ENCODE measurements at places on chromosomes 12 and 14.

GRCh38 chr12:97781342-97781741 lies 318.7 kb downstream of the RMST start:
- no peak for DNase-seq

DNA sequence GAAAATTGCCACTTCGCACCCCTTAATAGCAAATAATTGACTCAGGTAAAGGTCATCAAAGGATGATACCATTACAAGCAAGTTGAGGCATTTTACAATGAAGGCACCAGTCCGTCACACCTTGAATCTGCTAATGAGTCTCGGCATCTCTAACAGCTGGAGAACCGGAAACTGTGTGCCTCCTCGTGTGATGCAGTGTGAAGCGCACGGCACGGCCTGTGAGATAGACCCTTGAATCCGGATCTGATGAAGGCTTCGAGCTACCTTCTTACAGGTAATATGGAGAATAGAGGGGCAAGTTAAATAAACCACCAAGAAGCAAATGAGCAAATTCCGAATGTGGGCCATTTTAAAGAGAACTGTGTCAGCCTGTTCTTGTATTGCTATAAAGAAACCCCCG lies 19.8 kb upstream of the TUBA1A start:
- no peak for DNase-seq

DNA sequence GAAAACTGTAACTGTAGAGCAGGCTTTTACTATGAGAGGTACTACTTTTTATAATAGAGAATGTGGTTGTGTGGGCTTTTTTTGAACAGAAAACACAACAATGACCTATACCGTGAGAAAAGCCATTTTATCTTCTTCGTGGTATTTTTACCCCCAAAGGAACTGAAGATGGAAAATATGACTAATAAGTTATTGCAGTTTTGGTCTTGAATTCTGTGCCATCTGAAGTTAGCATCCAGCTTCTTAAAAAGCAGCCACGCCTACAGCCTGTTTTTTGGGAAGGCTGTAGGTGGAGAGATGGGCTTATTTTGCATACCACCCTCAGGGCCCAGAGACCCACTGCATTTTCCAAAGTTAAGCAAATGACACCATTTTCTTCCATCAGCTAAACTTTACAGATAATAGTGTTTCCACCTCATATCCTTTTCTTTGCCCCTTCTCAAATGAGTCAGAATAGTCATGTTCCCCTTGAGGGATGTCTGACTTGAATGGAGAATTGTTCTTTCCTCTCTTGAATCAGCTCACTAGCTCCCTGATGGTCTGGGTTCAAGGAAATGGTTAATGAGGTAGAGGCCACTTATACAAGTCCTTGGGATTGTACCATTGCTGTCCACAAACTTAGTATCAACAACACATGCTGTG lies 53.0 kb downstream of the TBC1D30 start:
- DNase-seq: no peak

GRCh38 chr12:57040211-57040610 lies 9.7 kb downstream of the MYO1A start:
- no peak for DNase-seq

DNA sequence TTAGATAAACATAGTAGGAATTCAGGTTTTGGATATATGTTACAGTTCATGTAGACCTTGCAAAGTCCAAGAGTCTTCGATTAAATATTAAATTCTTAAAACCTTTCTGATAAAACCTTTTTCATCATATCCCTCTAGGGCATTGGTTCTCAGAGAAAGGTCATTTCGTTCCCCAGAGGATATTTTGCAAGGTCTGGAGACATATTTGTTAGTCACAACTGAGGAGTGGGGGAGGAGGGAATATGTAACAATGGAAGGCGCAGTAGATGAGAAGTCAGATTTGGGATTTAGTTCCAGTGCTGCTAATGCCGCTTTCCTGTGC lies 5.3 kb downstream of the TMEM253 start:
- no peak for DNase-seq

DNA sequence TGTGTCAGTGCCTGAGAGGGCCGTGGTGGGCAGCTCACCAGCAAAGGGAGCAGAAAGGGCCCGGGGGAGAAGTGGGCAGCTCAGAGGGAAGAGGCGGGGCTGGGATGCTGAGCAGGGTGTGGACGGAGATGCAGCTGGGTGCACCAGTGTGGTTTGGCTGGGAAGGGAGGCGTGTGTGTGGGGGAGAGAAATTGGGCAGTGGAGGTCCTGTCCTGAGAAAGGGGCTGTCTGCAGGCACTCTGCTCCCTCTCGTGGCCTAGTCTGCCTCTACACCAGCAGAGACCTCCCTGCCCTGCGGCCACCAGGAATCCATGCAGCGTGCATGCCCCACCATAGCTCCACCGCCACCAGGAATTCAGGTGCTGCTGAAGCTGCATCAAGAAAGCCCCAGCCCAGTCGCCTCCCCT lies 6.4 kb downstream of the TMEM121 start:
- DNase-seq: peak; percentile 65

DNA sequence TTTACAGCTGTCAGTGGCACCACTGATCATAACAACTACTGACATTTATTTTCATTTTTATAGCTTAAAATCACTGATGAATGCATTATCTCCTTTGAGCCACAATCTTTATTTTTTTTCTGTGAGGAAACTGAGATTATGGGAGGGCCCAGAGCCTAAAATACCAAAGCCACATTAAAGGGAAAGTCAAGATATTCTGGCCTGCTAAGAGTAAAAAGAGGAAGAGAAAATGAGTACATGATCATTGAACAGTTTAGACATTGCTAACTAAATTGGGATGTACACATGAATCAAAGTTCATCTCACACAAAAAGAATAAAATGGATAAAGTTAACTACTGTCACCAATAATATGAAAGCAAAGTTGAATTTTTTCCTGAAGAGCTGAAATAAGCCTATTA lies 170.5 kb upstream of the GARIN2 start:
- DNase-seq: no peak

DNA sequence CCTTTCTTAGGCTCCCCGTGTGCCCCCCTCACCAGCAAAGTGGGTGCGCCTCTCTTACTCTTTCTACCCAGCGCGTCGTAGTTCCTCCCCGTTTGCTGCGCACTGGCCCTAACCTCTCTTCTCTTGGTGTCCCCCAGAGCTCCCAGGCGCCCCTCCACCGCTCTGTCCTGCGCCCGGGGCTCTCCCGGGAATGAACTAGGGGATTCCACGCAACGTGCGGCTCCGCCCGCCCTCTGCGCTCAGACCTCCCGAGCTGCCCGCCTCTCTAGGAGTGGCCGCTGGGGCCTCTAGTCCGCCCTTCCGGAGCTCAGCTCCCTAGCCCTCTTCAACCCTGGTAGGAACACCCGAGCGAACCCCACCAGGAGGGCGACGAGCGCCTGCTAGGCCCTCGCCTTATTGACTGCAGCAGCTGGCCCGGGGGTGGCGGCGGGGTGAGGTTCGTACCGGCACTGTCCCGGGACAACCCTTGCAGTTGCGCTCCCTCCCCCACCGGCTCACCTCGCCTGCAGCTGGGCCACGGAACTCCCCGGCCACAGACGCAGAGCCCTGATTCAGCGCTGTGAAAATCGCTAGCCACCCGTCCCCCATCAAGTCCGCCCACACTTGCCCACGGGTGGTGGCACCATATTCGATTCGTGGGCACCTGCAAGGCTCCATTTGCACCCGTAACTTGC lies 1.3 kb downstream of the TMEM233 start:
- peak; percentile 33 for DNase-seq

- DNase-seq: no peak
Measured at GRCh38 chr12:42617622-42618021, 28.1 kb upstream of the PRICKLE1 start.

GRCh38 chr12:47636908-47637780 lies 68.7 kb downstream of the RPAP3 start:
- no peak for DNase-seq

- DNase-seq: no peak
Measured at GRCh38 chr12:1322821-1323220, 271.6 kb downstream of the FBXL14 start.

- DNase-seq: no peak
Measured at GRCh38 chr12:108119126-108119973, 9.7 kb upstream of the WSCD2 start.

GRCh38 chr14:46444666-46445065 lies 206.9 kb downstream of the RPL10L start:
- no peak for DNase-seq

- DNase-seq: peak; percentile 20
Measured at GRCh38 chr14:73188501-73188911, 48.8 kb upstream of the PAPLN start.

DNA sequence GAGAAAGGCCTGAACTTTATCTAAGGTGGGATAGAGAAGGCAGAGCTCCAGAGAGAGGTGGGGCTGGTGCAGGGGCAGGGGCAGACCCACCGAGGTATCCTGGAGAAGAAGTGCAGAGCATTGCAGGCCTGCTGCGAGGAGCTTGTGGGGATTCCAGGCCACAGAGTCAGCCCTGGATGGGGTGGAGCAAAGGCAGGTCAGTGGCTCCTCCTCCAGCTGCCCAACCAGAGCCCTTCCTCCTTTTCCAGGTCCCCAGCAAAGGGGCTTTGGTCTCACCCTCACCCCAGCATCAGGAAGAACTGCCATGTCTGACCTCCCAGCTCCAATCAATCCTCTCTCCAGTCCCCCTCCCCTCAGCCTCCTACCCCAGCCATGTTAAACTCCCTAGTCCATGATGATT lies 19.8 kb upstream of the ZNF740 start:
- no peak for DNase-seq

DNA sequence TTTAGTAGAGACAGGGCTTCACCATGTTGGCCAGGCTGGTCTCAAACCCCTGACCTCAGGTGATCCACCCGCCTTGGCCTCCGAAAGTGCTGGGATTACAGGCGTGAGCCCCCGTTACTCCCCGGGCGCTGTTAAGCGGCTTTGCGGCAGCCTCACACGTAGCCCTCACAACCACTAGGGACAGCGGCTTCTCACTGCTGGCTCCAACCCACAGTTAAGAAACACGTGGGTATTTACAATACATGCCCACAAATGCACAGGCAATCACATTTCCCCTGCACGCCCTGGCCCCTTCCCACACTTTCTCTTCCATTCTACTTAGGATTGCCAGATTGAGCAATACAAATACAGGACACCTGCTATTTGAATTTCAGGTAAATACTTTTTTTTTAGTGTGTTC lies 37.0 kb upstream of the EIF5 start:
- DNase-seq: no peak

- DNase-seq: no peak
Measured at GRCh38 chr14:101351769-101352168, 209.5 kb upstream of the DIO3 start.

DNA sequence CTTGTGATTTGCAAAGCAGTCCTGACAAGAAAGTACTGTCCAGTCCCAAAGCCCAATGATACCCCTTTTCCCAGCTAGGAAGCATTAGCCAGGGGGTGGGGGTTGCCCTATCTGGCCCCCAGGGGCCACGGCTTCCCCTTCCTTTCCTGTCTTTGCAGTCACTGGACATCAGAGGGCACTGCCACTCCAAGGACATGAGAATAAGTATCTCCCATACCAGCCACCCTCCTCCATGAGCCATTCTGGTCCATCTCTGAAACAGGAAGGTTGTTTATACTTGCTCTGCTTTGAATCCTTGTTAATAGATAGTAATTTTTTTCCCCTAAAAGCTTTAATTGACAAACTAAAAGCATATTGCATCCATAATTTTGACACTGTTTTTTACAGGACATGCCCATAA lies 29.7 kb downstream of the RBM19 start:
- no peak for DNase-seq

GRCh38 chr14:69066396-69067171 lies 86.3 kb downstream of the DCAF5 start:
- no peak for DNase-seq

- peak; percentile 52 for DNase-seq
Measured at GRCh38 chr12:13211859-13212664, 15.5 kb downstream of the EMP1 start.

DNA sequence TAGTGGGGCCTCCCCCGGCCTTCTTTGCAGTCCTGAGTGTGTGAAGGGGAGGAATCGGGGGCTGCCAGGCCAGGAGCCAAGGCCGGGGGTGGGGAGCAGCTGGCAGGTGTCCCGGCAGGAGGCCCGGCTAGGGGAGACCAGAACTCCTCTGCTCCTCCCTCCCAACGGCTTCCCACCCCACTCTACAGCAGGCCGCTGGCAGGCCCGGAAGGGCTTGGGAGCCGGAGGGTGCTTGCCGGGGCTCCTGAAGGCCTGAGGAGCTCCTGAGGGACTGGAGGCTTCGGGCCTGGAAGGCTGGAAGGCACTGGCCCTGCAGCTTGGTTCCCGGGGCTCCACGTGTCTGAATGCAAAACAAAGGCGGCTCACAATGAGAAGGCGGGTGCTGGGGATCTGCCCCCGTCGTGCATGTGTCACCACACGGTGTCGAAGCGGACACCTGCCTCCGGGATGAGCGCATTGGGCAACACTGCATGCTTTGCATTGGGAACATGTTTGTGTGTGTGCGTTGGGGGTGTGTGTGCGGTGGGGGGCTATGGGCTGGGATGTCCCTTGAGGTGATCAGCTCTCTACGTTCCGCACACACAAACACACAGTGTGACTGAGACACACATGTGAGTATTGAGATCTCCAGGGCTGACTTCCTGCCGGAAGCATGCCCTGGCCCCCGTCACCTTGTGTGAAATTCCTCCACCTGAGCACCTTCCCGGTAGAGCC lies 30.9 kb upstream of the ANKRD9 start:
- no peak for DNase-seq

- DNase-seq: no peak
Measured at GRCh38 chr12:104707194-104707593, 250.4 kb downstream of the CHST11 start.

GRCh38 chr14:101908795-101909194 lies 55.6 kb upstream of the DYNC1H1 start:
- no peak for DNase-seq

- no peak for DNase-seq
Measured at GRCh38 chr12:104276273-104277131, 27.0 kb upstream of the EID3 start.

- no peak for DNase-seq
Measured at GRCh38 chr14:55074662-55075061, 23.2 kb downstream of the MAPK1IP1L start.

GRCh38 chr14:36515896-36516718 lies 3.9 kb downstream of the NKX2-1 start:
- DNase-seq: no peak

- no peak for DNase-seq
Measured at GRCh38 chr14:42742084-42742483, 1135.4 kb downstream of the LRFN5 start.

DNA sequence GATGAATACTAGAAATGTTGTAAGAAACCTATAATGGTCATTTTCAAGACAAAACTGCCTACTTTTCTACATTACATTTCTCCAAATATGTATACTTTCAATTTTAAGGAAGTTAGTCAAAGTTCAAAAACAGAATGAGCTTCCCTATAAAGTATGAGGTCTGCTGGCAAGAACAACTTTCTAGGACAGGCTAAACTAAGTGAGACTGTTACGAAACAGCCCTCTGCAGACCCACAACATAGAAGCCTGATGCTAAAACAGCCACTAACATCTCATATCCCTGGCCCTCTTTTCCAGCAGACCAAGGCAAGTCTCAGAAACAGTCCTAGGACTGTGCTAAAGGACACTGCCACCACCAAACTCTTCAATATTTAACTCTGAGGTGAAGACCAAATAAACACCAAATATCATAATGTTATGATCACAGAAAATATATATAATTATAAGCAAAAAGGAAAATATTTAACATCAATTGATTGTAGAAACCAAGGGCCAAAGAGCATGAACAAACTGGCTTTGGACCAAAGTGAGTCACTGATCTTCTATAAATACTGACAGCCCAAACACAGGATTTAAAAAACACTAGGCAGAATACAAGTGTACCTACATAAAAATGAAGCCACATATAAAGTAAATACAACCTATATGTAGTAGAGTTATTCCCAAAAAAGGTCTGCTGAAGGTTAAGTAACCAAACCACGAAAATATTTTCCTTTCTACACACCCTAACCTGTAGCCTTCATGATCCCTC lies 27.7 kb downstream of the PPP4R3A start:
- peak; percentile 44 for DNase-seq

- DNase-seq: no peak
Measured at GRCh38 chr12:118908811-118909210, 72.5 kb upstream of the SRRM4 start.

Measured in GM03348 (cell line).